CD4-positive, alpha-beta T cell (primary cell): ENCODE measurements at places on chromosomes 6 and 20.

GRCh38 chr6:25692472-25692871 is 40.5 kb downstream of the SCGN start:
- no peak for DNase-seq

GRCh38 chr6:43092635-43093034 is 16.5 kb downstream of the PTK7 start:
- no peak for DNase-seq

DNA sequence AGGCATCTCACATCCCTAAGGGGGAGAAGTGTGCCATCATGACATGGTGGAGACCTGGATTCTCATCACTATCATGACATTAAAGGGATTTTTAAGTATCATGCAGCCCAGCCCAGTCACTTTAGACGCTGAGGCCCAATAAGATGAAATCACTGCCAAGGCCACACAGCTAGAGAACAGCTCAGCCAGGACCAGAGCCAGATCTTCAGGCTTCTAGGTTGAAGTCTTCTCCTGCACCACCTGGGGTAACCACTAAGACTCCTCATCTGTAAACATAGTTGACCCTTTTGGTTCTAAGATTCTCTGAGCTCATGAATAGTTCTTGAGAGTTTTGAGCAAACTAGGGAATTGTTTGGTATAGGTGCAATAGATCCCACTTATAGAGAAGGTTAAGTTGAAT is 125.1 kb downstream of the TCP11 start:
- DNase-seq = no peak

DNA sequence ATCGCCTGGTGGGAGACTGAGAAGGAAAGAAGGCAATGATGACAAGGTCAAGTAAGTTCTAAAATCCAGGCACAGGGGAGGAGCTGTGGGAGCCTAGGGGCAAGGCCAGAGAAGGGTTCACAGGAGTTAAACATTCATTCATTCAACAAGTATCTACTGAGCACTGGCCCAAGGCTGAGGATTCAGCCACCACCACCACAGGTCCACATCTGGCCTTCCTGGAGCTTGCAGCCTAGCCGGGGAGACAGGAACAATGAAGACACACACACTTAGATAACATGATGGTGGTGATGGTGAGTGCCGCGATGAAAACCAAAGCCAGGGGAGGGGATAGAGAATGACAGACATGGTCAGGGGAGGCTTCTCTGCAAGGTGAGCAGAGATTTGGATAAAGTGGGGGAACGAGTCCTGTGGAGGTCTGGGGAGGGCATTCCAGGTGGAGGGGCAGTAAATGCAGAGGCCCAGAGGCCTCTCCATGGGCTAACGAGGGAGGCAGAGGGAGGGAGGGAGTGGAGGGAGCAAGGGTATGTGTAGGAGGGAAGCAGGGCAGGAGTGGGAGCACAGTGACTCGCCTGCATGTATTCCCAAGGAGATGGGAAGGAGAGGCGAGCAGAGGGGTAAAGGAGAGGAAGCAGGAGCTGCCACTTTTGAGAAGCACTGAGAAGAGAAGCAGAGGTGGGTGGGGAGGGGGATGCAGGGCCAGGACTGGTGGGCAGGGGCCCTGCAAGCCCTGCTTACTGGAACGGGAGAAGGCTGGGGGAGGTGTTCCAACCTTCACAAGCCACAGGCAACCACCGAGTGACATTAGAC is 10.5 kb upstream of the RSPO4 start:
- DNase-seq = no peak

DNA sequence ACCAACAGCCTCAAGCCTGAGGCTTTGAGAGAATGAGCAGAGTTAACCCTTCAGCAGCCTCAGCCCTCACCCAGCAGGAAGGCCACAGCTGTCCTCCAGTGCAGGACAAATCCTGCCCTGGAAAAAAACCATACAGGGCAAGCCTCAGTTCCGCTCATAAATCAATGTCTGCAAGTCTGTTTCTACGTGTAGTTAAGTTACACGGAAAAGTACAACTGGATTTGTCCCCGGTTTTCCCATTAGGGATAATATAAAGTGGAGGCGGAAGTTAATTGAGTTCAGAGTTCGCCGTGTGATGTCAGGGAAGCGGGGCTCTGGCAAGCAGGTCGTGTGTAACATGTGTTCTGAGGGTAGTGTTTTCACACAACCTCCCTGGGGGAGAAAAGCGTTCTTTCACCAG is 44.2 kb upstream of the EYA2 start:
- no peak for DNase-seq
